Activated naive CD4-positive, alpha-beta T cell treated with anti-CD3 and anti-CD28 coated beads, Interleukin-2, amount 50 U/mL, for 72 hours (primary cell): ENCODE measurements at places on chromosomes 16 and 17. TPM values are rescaled to one million over a fixed set of nuclear protein-coding genes. Genes with fewer than 3 reads are reported as not detected.

DNA sequence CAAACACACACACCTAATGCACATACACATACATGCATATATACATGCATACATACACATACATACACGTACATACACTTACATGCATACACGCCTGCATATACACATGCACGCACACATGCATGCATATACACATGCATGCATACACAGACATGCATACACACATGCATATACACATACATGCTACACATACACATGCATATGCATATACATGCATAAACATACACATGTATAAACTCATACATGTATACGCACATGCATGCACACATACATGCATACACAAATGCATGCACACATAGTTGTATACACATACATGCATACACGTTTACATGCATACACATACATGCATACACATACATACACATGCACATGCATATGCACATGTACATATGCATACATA is 23.6 kb upstream of the RMI2 start:
- DNase-seq, result no peak

GRCh38 chr17:16488186-16488967 is 3.6 kb downstream of the LRRC75A start:
- DNase-seq, result no peak

GRCh38 chr16:53895433-53895832 is 191.5 kb downstream of the FTO start:
- DNase-seq, result no peak

GRCh38 chr16:4505356-4506147 is 29.4 kb downstream of the HMOX2 start:
- peak; percentile 60 for DNase-seq

- no peak for DNase-seq
Measured at GRCh38 chr16:5589812-5590373, 492.3 kb upstream of the EEF2KMT start.

DNA sequence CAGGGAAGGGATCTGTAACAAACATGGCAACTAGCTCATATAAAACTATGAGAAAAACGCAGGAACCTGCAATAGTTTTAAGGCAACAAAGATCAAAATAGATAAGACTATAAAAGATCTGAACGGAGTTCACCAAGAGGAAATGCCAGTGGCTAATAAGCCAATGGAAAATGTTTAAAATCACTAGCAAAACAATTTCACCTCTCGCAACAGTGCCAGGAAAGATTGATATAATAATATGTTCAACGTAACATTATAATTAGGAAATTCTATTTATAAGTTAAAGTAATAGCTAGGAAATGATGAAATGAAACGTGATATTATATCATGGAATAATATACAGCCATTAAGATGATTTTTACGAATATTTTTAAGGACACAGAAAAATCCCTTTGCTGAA is 16.0 kb downstream of the MRC2 start:
- no peak for DNase-seq

- DNase-seq, result no peak
Measured at GRCh38 chr16:21260870-21261791, 17.0 kb downstream of the CRYM start.

- no peak for DNase-seq
Measured at GRCh38 chr16:427250-427649, 1.8 kb downstream of the RAB11FIP3 start.

GRCh38 chr17:11618861-11619566 is 20.7 kb downstream of the DNAH9 start:
- no peak for DNase-seq

DNA sequence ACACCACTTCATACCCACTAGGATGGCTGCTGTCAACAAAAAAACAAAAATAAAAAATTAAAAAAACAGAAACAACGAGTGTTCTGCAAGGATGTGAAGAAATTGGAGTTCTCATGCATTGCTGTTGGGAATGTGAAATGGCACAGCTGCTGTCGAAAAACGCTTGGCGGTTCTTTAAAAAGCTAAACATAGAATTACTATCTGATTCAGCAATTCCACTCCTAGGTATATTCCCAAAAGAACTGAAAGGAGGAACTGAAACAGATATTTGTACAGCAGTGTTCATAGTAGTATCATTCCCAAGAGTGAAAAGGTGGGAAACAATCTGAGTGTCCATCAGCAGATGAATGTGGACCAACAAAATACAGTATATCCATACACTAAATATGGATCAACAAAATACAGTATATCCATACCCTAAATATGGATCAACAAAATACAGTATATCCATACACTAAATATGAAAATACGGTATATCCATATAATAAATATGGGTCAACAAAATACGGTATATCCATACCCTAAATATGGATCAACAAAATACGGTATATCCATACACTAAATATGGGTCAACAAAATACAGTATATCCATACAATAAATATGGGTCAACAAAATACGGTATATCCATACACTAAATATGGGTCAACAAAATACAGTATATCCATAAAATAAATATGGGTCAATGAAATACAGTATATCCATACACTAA is 8.7 kb downstream of the METTL16 start:
- no peak for DNase-seq

DNA sequence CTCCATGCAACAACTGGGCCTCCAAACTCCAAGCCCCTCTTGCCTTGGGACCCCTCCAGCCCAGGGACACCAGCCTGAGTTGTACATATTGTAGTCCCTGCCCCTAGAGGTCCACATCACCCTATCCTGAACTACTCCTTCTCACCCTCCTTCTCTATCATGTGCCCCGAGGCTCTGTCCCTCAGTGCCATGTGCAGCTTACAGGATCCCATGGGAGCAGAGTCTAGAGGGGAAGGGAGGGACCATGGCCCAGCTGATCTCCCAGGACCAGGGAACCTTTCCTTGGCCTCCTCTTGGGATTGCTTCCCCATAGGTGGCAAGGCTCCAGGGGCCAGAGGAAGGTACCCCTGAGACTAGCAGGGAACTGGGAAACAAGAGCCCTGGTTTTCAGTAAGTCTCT is 35.3 kb downstream of the TMEM132E start:
- DNase-seq, result no peak

DNA sequence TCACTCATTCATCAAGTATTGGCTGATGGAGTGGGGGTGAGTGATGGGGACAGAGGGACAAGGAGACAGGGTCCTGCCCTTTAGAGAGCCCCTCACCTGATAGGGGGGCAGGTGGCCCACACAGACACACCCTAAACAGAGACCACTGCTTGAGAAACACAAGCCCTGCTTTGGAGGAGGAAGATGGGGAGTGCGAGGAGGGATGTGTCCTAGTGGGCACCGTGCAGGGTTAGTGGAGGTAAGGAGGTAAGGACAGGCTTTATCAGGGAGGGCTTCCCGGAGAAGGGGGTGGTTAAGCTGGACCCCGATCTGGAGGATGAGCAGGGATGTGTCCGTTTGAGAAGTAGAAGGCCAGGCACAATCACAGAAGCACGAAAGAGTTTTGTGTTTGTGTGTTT is 8.2 kb upstream of the SMTNL2 start:
- DNase-seq, result no peak

DNA sequence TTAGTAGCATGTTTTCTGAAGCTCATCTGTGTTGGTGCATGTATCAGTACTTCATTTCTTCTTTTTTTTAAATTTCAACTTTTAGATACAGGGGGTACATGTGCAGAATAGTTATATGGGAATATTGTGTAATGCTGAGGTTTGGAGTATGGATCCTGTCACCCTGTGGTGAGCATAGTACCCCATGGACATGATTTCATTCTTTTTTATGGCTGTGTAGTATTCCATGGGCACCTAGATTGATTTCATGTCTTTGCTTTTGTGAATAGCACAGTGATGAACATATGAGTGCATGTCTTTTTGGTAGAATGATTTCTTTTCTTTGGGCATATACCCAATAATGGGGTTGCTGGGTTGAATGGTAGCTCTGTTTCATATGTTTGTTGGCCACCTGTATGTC is 55.0 kb upstream of the NOL11 start:
- no peak for DNase-seq

- no peak for DNase-seq
Measured at GRCh38 chr17:14803826-14804225, 461.3 kb downstream of the PMP22 start.

DNA sequence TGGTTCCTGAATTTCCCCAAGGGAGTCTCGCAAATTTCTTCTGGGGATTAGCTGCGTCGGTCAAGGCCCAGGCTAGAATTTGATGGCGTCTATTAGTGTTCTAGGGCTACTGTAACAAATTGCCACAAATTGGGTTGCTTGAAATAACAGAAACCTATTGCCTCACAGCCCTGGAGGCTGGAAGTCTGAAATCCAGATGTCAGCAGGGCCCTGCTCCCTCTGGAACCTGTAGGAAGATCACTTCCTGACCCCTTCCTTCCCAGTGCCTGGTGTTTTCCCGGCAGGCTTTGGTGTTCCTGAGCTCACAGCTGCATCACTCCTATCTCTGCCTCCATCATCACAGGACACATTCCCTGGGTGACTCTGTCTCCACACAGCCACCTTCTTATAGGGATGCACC is 24.4 kb downstream of the DHRS7C start:
- no peak for DNase-seq

GRCh38 chr17:49473900-49474751 is 21.0 kb upstream of the NGFR start:
- DNase-seq, result no peak

GRCh38 chr17:33623841-33624240 is 330.7 kb upstream of the ASIC2 start:
- DNase-seq, result no peak

- DNase-seq, result no peak
Measured at GRCh38 chr16:49932434-49932833, 76.5 kb upstream of the ZNF423 start.

DNA sequence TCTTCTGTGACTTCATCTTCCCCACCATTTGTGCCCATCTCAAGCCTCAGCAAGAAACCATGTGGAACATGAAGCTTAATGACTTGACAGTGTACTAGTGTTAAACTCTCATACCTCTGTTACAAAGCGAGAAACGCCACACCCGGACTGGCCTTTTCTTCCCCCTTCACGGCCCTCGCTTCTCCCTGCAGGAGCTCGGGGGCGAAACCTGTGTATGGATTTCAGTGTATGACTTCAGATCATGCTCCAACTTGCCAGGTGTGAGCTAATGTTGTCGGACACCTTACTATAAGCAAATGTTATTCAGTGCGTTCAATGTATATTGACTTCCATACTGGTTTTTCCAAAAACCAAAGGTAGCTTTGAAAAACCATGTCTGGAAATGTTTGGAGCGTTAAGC is 20.1 kb upstream of the SLC5A11 start:
- DNase-seq, result no peak

DNA sequence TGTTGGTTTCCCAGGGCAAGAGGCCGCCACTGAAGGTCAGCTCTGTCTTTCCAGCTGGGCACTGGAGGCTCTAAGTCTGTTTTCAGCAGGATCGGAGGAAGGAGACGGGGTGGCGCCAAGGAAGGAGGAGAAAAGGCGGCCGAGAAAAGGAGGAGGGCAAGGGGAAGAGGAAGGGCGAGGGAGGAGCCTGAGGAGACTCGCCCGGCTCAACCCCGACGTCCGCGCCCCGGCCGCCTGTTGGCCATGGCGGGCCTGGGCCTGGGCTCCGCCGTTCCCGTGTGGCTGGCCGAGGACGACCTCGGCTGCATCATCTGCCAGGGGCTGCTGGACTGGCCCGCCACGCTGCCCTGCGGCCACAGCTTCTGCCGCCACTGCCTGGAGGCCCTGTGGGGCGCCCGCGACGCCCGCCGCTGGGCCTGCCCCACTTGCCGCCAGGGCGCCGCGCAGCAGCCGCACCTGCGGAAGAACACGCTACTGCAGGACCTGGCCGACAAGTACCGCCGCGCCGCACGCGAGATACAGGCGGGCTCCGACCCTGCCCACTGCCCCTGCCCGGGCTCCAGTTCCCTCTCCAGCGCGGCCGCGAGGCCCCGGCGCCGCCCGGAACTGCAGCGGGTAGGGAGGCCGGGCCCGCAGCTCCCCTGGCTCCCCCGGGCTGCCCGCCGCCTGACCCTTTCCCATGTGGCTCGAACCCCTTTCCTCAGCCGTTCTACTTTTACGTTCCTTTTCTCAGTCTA is at the start of gene RNF135:
Gene RNF135, plus strand, starts transcription at position 209 of the 737 bp plus-strand sequence. Its CDS starts 35 bp downstream, at position 244.
- peak; percentile 66 for DNase-seq

The C1QTNF8 gene
- total RNA-seq, result not detected

The TNFRSF13B gene
- not detected for total RNA-seq

The STH gene
- total RNA-seq, result not detected

The CCDC78 gene
- 6.2 TPM for total RNA-seq

The ORC6 gene
- total RNA-seq, result 42.9 TPM
